ENCODE measurements at places on chromosomes 1 and 21. TPM values are rescaled to one million over a fixed set of nuclear protein-coding genes. Genes with fewer than 3 reads are reported as not detected.

ADAM30 gene
- total RNA-seq = not detected

LCE3D gene
- not detected for total RNA-seq

DEPDC1 gene
- 9.4 TPM for total RNA-seq

UBL4B gene
- total RNA-seq = not detected

GRCh38 chr1:40939320-40940059 lies 40.0 kb upstream of the CTPS1 start:
- no peak for DNase-seq

DNA sequence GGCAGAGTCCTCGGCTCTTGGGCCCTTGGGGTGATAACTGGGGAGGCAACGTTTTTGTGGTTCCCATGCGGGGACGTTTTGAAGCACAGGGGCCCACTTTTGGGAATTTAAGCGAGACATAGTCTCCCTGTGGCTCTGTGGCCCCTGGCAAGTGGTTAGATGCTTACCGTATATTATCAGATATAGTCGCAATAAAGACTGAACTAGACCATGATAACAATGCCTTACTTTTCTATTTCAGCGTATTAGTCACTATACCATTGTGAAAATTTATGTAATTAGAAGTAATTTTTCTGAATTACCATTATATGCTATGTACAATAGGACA lies 538 bp upstream of the RCAN1 start:
- no peak for DNase-seq

GRCh38 chr1:64231153-64231552 lies 27.7 kb downstream of the UBE2U start:
- DNase-seq = peak; percentile 25

DNA sequence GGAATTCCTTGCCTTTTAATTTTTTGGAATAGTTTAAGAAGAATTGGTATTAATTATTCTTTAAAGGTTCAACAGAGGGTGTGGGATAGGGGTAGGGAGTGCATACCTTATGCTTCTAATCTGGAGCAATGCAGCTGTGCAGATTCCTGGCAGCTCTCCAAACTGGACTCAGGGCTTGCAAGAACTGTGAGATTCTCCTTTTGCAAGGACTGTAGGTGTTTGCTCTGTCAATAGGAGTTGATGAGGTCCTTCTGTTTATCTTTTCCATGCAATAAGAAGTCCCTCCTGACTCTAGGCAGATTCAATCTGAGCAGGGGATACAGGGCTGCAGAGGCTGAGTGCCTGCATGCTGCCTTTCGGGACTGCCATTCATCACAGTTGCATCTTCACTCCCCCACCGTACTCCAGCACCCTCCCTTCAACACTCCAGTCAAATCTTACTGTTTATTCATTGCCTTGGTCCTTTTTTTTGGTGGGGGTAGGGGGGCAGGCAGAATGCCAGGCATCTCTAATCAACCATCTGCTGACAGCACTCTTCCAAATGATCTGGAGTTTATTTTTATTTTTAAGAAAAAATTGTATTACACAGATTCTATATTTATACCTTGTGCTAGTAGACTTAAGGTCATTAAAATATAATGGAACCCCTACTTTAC lies 122.3 kb downstream of the DISC1 start:
- peak; percentile 60 for DNase-seq

GRCh38 chr1:40840526-40841323 lies 21.4 kb downstream of the CITED4 start:
- DNase-seq = no peak

DNA sequence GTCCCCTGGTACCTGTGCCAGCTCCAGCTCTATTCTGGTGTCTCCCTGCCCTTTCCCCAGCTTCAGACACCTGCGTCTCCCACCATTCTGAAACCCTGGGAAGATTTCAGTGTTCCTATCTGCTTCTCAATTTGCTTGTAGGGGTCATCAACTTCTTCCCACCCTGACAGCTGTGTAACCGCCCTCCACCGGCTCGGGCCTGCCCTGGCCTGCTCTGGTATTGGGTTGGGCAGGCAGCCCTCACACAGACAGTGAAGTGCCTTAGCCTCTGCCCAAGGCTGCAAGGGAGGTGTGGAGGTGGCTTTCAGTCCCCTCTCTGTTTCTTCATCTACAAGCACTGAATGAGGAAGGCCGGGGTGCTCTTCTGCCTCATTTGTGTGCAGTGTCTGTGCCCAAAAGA lies 97.2 kb downstream of the LAMC2 start:
- DNase-seq = peak; percentile 66

DNA sequence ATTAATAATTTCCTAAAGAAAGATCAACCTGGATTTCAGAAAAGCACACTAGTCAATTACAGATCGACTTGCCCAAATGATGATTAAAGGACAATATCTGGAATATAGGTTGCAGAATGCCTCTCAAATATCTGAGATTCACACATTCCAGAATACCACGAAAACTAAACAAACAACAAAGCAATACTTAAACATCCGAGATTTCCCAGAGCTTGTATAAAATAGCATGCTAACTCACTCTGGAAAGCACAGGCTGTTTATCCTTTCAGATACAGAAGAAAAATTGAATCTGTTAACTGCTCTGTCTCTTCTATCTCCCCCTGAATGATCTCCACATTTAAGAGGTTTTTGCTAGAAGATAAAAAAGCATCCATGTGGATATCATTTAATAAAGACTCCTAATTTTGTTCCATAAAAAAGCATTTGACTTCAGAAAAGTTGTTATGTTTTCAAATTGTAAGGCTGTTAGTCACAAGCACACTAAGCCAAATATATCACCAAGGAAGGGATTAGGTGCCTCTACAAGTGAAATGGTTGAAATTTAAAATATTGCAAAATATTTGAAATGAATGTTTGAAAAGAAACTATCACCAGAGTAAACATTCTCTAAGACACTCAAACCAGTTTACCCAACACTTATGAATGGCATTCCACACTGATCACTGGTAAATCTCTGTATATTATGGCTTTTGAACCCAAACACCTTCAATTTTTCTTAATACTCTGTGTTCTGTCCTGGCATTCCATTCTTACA lies 865.1 kb upstream of the ADAMTS5 start:
- no peak for DNase-seq

DNA sequence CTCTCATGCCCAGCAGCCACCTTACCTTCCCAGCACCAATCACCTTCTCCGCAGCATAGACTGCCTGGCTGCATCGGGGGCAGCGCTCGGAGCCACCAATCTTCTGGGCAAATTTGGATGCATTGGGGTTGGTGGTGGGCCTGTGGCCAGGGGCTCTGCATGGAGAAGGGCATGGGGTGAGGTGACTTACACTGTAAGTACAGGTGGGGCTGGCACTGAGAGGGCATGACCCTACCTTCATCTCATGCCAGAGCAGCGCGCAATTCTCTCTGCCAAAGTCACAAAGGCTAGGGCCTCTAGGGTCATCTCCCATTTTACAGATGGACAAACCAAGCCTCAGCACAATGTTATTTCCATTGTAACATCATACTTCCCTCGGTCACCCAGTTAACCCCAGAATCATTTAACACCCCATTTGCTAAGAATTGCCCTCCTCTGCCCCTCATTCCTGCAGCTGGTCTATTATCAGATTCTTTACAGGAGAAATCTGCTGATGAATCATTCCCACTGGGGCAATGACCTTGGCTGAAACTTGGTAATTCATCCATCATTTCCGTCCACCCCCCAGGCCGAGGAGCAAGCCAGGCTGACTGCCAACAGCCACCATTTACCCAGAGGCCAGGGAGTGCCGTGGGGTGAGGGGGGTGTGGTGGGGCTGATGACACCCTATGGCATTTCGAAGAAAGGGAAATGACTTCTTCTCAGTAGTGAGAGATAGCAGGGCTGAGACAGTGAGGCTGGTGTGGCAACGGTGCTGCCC lies 17.9 kb downstream of the CSRP1 start:
- no peak for DNase-seq

- no peak for DNase-seq
These were observed 258.7 kb upstream of the ADGRL4 start for GRCh38 chr1:79264975-79265818.

- peak; percentile 61 for DNase-seq
These were observed 1.0 kb downstream of the F11R start for GRCh38 chr1:161019751-161020495.

GRCh38 chr1:191615101-191615821 lies 543.0 kb upstream of the RGS18 start:
- no peak for DNase-seq

DNA sequence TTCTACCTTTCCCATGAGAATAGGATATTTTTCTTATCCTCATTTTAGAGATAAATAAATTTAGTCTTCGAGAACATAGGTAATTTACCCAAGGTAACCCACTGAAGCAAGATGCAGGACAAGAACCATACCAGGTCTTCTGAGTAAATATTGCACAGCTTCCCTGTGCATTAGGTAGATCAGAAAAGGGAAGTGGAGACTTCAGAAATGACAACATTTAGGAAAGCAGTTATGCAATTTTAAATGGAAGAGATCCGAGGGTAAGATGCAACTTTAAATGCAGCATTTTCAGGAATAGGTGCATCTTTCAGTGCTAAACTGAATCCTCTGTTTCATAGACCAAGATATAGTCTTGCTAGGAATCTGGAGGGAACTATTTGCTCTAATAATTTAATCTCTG lies 206.4 kb upstream of the SGIP1 start:
- no peak for DNase-seq

All from tongue (tissue), 3 donors.